ENCODE measurements at places on chromosomes 2 and 18.

DNA sequence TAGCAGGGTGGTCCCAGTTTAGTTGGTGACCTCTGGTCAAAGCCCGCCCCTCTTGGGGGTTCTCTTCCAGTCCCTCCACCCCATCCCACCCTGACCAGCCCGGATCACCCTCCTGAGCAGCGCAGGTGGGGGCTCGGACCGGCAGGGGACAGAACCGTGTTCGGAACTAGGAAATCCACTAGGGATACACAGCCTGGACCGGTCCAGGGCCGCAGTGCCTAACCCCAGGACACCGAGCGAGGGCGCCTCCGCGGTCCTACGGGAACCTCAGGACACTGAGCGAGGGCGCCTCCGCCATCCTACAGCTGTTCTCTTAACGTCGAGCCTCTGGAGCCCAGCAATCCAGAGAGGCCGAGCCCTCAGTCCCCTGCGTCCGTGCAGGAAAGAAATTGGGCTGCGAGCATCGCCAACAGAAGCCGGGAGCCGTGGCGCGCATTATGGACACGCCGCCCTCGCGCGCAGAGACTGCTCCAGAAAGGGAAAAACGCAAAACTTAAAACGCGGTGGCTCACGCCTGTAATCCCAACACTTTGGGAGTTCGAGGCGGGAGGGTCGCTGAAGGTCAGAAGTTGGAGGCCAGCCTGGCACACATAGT, 8.5 kb downstream of the RAX start:
- no peak for DNase-seq

GRCh38 chr2:86519349-86519748, 43.9 kb downstream of the CHMP3 start:
- no peak for DNase-seq

- peak; percentile 13 for DNase-seq
Observed at GRCh38 chr2:19078709-19079108, 279.7 kb downstream of the OSR1 start.

GRCh38 chr2:72925328-72925943, 8.1 kb downstream of the EMX1 start:
- no peak for DNase-seq

DNA sequence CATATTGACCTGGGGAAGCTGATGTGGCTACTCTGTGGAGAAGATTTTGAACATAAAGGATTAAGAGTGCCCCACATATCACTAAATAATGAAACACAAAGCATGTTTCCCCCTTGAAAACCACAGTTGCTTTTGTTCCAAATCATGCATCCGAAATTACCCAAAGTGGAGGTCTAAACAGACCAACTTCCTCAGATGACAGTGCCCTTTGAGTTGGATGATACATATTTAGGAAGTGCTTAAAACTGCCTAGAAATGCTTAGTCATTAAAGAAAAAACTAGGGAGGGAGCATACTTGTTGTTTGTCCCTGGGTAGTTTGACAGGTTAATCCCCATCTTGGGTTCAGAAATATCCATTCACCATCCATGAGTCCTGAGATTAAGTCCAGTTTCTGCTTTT, 1070.3 kb downstream of the SUCLG1 start:
- DNase-seq = no peak

GRCh38 chr2:113351375-113352355, 72.9 kb upstream of the PAX8 start:
- DNase-seq = no peak

DNA sequence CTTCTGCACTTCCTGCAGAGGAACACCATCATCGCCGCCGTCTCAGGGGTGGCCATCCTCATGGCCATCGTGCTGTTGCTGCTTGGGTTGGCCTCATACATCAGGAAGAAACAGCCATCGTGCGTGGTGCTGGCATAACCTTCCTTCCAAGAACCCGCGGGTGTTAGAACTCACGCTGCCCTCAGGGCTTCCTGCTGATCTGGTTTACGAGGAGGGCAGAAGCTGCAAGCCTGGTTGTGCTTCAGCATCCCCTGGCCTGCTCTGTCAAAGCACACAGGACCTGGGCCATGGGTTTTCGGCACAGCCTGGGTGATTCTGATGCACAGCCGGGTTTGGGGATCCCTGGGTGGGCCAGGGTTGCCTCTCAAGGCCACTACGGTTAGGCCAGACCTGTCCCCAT, 12.2 kb upstream of the ZAP70 start:
- DNase-seq = no peak

GRCh38 chr2:166814335-166814734, 73.9 kb upstream of the XIRP2 start:
- no peak for DNase-seq

DNA sequence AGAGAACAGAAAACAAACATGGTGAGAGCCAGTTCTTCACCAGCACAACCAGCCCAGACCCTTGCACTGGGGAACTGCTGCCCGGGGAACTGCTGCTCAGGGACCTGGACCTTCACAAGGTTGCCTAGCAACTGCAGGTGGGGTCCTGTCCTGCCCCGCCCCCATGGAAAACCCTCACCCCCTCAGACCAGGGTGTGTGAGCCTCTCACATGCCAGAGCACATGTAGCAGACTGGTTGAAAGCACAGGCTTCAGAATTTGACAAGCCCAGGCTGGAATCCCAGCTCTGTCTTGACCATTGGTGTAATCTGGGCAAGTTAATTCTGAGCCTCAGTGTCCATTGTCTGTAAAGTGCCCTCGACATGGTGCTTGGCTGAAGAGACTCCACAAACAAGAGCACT, 118.6 kb downstream of the LOXHD1 start:
- DNase-seq = no peak

DNA sequence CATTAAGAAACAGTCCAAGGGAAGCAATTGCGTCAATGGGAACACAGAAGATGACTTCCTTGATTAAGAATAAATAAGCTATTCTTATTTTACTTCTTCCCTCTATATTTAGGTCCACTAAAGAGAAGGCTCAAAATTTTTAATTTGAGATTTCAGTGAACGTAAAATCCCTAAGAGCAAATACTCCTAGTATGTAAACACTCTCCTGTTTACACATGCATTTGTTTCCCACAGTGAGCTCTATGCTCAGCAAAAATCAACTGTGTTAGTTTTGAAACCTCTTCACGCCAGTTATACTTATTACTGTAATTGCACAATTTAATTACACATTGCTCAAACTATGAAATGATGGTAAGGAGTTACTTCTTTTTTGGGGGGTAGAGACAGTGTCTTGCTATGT, 8.8 kb downstream of the SLC39A6 start:
- no peak for DNase-seq

DNA sequence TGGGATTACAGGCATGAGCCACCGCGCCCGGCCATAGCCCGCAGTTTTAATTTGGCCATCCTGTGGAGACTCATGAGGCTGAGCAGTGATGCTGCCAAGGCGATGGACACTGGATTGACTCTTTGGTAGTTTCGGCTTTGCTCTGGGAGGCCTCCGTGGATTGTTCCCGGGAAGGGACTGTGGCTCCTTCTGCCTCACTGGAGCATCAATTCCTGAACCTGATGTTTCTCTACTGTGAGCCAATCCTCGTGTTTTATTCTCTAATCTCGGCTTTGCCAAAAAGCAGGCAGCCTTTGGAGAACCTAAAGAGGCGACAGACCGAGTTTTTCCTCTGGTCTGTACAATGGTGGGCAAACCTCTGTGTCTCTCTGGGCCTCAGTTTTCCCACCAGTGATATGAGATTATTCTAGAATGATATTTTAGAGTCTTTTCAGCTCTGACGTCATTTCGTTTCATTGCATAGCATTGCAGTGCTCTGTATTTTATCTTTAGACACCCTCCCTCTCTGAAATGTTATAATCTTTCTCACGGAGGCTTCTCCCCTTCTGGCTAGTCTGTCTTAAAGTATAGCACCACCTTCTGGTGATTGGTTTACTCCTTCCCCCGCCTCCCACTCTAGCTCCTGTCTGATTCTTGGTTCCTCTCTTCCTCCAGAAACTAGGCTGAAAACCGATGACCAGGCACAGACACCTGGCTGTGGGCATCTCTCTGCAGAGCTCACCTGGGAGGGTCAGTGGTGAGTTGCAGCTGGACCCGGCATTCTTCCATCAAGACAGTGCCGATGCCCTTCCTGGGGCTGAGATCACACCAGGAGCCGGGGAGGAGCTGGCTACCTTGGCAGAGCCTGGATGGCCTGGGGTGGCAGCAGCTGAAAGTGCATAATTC, 341.3 kb downstream of the MYCN start:
- DNase-seq = no peak

DNA sequence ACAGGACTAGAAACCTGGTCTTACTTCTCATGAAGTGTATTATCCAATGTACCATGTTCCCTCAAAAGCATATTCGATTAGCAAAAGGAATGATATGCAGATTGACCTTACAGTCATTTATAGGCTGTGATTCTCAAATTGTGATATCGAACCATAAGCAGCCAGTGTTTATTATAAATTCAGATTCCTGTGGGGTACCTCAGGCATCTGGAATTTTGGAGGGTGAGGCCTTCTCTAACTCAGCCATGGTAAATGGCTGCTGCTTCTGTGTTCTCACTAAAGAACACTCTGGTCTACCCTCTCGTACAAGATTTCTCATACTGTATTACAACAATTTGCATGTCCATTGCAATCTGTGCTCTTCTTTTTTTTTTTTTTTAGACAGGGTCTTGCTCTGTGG, 84.5 kb downstream of the PRPF40A start:
- DNase-seq = no peak

DNA sequence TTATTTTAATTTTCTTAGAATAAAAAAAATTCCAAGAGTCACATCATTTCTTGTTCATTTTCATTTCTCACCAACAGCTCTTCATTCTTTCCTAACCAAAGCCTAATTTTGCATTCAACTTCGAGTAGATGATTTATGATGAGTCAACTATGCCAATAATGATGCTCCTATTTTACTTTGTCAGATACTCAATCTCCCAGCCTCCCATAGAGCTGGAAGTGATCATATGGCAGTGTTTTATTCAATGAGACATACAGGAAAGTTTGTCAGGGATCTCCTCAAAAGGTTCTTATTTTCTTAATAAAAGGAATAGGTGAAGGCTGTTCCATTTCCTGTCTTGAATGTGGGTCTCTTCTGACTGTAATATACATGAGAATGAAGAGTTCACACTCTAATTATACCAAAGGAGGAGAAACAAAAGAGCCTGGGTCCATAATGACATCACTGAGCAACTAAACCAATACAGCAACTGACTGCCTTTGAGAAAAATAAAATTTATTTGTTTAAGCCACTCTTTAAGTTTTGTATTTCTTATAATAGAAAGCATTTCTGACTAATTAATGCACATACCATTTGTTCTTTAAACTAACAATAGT, 231.2 kb upstream of the CYP26B1 start:
- DNase-seq = no peak

GRCh38 chr2:143157418-143157817, 28.2 kb downstream of the ARHGAP15 start:
- no peak for DNase-seq

GRCh38 chr18:3449512-3450011, 410 bp upstream of the TGIF1 start:
- no peak for DNase-seq

DNA sequence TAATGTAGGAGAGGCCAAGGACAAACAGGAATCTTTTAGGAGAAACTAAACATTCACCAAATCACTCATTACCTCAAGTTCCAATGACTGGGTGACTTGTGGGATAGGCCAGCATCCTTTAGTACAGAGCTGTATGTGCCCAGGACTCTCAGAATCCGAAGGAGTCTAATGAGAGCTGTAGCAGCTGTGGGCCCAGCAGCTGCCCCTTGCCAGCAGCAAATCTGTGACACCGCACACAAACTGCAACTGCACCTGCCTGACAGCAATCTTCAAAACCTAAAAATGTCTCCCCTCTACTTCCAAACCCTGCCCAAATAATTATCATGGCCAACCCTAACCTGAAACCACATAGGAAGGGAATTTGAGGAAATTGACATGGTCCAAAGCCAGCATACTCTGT, 44.5 kb upstream of the ACVR2A start:
- no peak for DNase-seq

GRCh38 chr2:138502255-138503086, 901 bp downstream of the SPOPL start:
- DNase-seq = no peak

- DNase-seq = no peak
Observed at GRCh38 chr2:148814860-148815419, 60.1 kb upstream of the KIF5C start.

- no peak for DNase-seq
Observed at GRCh38 chr2:98912221-98912851, 23.7 kb downstream of the CRACDL start.

GRCh38 chr2:152510621-152511020, 175.6 kb downstream of the FMNL2 start:
- DNase-seq = no peak

GRCh38 chr2:42914314-42914713, 121.9 kb upstream of the HAAO start:
- no peak for DNase-seq

- DNase-seq = no peak
Observed at GRCh38 chr2:29450596-29451222, 335.5 kb downstream of the CLIP4 start.

- DNase-seq = no peak
Observed at GRCh38 chr2:48450936-48451602, 78.9 kb upstream of the STON1 start.

DNA sequence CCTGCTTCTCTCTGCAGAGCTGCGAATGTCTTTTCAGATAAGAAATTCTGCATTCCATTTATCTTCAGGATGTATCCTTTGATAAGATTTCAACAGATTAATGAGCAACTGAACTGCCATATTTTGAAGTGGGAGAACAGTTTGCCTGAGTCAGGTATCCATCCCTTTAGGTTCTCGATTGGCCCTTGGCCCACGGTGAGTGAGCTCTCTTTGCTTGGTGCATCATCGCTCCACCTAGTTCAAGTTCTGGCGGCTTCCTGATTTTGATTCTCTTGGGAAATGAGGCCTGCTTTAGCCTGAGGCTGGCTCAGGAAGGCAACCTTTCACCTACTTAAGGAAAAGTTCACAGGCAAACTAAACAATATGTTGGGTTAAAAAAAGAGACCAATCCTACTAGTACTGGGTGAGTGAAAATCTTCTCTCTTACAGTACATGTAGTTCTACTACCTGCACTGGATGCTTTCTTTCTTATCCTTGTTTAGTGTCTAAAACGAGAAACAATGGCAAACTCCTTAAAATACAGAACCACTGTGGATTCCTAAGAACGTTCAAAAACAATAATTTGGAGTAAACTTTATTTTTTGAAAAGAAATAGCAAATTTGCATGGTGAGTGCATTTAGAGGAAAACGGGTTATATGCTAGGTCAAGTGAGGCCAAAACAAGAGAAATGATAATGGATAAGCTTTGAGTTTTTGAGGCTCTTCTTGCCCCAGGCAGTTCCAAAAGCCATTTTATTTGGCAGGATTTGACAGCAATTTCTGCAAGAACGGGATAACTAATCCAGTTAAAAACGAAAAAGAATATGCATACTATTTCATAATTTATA, 837 bp upstream of the ACSL3 start:
- DNase-seq = no peak
